ENCODE measurements at places on chromosomes 5 and 9. TPM values are rescaled to one million over a fixed set of nuclear protein-coding genes. Genes with fewer than 3 reads are reported as not detected.

Gene CCL21
- total RNA-seq = not detected

DNA sequence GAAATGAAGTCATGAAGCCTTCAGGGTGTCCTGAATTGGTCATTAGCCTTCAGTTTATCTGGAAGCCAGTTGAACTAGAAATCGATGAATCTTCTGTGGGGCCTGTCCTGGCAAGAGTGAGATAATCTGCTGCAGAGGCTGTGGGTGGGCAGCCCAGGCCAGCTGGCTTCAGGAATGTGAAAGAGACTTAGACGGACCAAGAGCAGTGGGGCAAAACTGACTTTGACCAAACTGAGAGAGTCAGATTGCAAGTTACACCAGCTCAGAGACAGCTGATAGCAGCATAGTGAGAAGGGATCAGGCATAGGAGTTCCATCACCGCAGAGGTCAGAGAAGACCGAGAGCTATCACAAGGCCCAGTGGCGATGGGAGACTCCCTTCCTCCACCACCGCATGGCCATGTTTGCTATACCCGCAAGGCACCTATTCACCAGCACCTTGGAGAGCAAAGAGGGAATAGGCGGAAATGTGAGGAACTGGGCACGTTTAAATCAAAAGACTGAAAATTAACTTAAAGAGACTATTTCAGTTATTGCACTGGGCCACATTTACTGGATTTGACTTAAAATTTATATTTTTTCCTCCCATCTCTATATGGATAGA lies 50.0 kb upstream of the GLIS3 start:
- no peaks in the 10 kb centered on the region for H3K4me1 ChIP-seq
- no peaks in the 10 kb centered on the region for H3K36me3 ChIP-seq
- no peak overlapping the region for H3K4me3 ChIP-seq
- no peak overlapping the region for H3K27ac ChIP-seq
- no peaks in the 10 kb centered on the region for H3K27me3 ChIP-seq
- DNase-seq = no peak

- no peaks in the 10 kb centered on the region for H3K27me3 ChIP-seq
- peak; percentile 56 for DNase-seq
- no peaks in the 10 kb centered on the region for H3K36me3 ChIP-seq
- no peak overlapping the region for H3K4me3 ChIP-seq
Observed at GRCh38 chr5:106312360-106312759, 1358.4 kb downstream of the EFNA5 start.

- no peaks in the 10 kb centered on the region for H3K36me3 ChIP-seq
- H3K4me1 ChIP-seq = peaks cover 9% of the 10 kb centered on the region
- H3K27ac ChIP-seq = no peak overlapping the region
Observed at GRCh38 chr5:78793907-78794662, 145.5 kb upstream of the LHFPL2 start.

DNA sequence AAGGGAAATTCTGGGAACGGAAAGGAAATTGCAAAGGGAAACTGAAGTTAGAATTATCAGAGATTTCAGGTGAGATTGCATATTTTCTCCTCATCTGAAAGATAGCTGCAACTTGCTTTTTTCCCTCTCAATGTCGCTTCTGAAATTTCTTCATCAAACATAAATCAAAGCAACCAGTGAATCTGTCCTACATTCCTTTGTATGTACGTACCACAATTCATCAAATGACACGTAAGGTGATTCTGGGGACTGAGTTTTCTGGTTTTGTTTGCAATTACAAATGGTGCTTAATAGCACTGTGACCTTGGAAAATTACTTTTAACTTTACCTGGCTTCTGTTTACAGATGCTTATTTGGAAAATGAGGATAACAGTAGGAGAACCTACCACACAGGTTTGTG lies 21.9 kb upstream of the CNOT6 start:
- H3K27me3 ChIP-seq = no peaks in the 10 kb centered on the region
- no peak overlapping the region for H3K27ac ChIP-seq
- H3K4me3 ChIP-seq = no peak overlapping the region
- DNase-seq = no peak

DNA sequence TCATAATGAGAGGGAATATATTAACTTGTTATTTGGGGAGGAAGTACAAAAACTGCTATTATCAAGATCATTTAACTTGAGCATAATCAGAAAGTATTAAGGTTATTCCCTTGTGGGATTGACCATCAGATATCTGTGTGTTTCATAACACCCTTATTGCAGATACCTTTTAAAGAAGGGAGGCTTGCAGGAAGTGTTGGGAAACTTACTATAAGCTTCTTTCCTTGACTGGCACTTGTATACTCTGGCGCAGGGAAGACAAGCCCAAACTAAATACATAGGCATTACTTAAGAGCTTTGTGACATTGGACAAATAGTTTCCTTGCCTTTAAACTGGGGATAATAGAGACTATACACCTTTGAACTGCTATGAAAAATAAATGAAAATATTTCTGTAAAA lies 50.9 kb downstream of the PIK3R1 start:
- H3K36me3 ChIP-seq = no peaks in the 10 kb centered on the region
- H3K27ac ChIP-seq = no peak overlapping the region

- DNase-seq = peak; percentile 45
- no peak overlapping the region for H3K4me3 ChIP-seq
- H3K27ac ChIP-seq = no peak overlapping the region
- no peaks in the 10 kb centered on the region for H3K36me3 ChIP-seq
Observed at GRCh38 chr5:78961743-78962142, 23.4 kb downstream of the ARSB start.

DNA sequence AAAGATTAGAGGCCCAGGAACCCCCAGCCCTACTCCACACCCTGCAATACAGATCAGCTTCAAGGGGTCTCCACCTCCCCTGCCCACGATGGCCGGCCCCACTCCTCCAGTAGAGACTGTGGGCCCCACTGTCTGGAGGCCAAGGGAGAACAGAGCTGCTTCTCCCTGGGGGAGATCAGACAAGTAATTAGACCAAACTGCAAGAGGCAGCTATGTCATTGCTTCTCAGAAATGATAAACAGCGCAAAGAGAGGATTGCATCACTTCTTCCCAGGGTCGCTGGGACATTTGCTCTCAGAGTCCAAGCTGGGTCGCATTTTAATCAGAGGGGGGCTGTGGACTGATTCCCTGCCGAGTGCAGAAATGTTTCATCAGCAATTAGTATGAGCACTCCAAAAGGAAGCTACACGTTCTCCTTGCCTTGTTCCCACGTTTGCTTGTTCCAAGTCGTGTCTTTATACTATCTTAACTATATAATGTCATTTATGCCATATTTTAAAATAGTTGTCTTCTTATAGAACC lies 59.9 kb downstream of the ROPN1L start:
- H3K36me3 ChIP-seq = no peaks in the 10 kb centered on the region
- H3K4me1 ChIP-seq = no peaks in the 10 kb centered on the region
- no peak overlapping the region for H3K4me3 ChIP-seq
- DNase-seq = no peak

- no peak for DNase-seq
- H3K27me3 ChIP-seq = no peaks in the 10 kb centered on the region
- H3K4me1 ChIP-seq = peaks cover 8% of the 10 kb centered on the region
- no peaks in the 10 kb centered on the region for H3K36me3 ChIP-seq
- H3K4me3 ChIP-seq = no peak overlapping the region
- no peak overlapping the region for H3K27ac ChIP-seq
Observed at GRCh38 chr5:56129288-56129687, 103.8 kb downstream of the ANKRD55 start.

GRCh38 chr9:32665101-32665500 lies 29.6 kb upstream of the TAF1L start:
- no peak overlapping the region for H3K27ac ChIP-seq
- H3K36me3 ChIP-seq = no peaks in the 10 kb centered on the region
- H3K27me3 ChIP-seq = no peaks in the 10 kb centered on the region
- H3K4me1 ChIP-seq = peaks cover 6% of the 10 kb centered on the region

DNA sequence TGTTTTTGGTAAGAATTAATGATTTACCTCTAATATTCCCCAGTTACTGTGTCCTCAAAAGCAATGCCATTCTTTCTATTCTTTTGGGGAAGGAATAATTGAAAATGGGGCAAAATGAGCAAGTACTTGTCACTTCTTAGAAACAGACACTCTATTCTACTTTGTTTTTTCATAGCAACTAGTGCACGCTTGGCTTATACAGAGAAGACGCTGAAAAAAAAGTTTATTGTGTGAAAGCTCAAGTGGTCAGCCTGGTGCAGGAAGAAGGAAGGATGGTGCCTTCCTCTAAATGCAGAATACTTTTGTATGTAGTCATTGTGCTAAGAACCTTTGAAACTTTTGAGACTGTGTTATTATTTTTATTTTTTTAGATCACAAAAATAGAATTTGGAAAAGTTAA lies 29.6 kb downstream of the ANKDD1B start:
- DNase-seq = peak; percentile 31
- peak overlapping the region; percentile 2 for H3K4me3 ChIP-seq
- peak overlapping the region; percentile 83 for H3K27ac ChIP-seq
- peaks cover 14% of the 10 kb centered on the region for H3K4me1 ChIP-seq
- no peaks in the 10 kb centered on the region for H3K36me3 ChIP-seq

- H3K4me1 ChIP-seq = no peaks in the 10 kb centered on the region
- no peak overlapping the region for H3K27ac ChIP-seq
- H3K27me3 ChIP-seq = no peaks in the 10 kb centered on the region
Observed at GRCh38 chr5:118042076-118042475, 946.3 kb downstream of the DTWD2 start.

Gene ELAVL2
- total RNA-seq = 22.2 TPM

GRCh38 chr5:120007598-120007997 lies 378.2 kb downstream of the FAM170A start:
- no peaks in the 10 kb centered on the region for H3K4me1 ChIP-seq
- no peak overlapping the region for H3K27ac ChIP-seq
- DNase-seq = no peak
- H3K4me3 ChIP-seq = no peak overlapping the region

DNA sequence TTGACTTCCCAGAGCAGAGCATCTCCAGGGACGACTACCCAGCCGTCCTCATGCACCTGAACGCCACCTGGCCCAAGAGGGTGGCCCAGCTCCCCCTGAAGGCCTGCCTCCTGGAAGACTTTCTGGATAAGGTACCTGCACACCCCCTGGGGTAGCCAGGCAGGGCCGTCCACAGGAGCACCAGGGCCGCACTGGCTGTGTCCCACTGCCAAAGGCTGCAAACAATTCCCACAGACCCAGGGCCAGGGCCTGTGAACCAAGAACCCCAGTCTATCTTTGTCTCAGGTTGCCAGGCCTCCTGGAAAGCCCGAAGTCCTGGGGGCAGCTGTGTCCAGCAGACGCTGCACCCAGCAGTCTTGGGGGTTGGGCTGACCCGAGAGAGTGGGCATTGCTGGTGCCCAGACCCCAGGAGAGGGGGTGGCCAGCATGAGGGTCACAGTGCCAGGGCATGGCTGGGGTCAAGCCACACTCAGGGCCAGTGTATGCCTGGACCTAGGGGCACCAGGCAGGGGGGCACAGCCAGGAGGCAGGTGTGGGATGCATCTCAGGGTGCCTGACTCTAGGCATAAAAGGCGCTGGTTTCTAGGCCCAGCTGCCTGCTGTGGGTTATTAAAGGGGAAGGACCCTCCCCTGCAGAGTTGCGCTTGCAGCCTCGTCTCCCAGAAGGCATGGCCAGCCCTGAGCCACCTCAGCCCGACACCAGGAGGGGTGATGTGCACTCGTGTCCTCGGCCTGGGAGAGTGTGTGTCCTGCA lies 17.7 kb downstream of the SLC6A18 start:
- no peak for DNase-seq
- H3K4me3 ChIP-seq = no peak overlapping the region
- no peaks in the 10 kb centered on the region for H3K27me3 ChIP-seq
- H3K4me1 ChIP-seq = no peaks in the 10 kb centered on the region
- no peak overlapping the region for H3K27ac ChIP-seq

DNA sequence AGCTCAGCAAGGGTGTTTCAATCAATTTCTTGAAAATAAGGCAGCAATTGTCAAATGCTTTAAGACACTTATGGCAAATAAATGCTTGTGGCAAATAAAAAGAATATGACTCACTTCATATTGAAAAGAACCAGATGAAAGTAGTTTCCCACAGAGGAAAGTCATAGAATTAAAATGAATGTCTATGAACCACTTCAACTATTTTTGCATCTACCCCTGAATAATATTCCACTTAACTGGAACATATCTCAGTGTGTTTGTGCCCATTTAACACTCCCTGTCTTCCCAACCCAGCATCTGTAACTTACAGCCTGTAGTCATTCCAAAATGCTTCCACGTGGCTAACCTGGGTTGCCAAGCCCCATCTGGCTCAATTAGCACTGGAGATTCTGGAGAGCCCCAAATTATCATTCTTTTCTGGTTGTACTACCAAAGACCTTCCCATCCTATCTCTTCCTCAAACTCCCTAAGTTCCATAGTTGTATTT lies 84.7 kb downstream of the FEM1C start:
- H3K36me3 ChIP-seq = no peaks in the 10 kb centered on the region
- H3K27me3 ChIP-seq = no peaks in the 10 kb centered on the region
- H3K27ac ChIP-seq = peak overlapping the region; percentile 96
- peaks cover 38% of the 10 kb centered on the region for H3K4me1 ChIP-seq
- peak; percentile 88 for DNase-seq
- H3K4me3 ChIP-seq = peak overlapping the region; percentile 25

Gene PKN3
- total RNA-seq = 2.3 TPM

DNA sequence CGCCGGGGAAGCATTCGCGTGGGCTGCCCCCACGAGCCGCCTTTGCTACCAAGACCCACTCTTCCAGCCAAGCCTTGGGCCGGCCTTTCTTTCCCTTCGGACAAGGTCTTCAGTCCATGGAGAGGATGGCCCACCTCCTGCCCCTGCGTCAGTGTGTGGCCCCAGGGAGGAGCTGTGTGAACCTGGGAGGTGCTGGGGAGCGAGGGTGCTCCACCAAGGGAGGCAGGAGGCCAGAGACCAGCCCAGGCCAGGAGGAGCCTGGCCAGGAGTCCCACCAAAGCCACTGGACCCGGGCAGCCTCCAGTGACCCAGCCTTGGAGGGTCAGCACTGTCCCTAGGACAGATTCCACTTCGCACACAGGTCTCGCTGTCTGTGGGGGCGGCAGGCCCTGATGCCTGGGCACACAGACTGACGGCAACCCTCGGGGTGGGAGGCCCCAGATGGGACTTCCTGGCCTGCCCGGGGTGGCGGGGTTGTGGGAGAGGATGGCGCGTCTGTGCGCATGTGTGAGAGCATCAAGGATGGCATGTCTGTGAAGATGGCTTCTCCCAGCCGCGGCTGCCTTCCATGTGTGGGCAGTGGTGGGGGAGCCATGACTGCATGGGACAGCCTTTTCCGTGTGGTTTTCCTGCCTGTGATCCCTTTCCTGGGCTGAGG lies 113.3 kb upstream of the LPCAT1 start:
- peaks cover 11% of the 10 kb centered on the region for H3K4me1 ChIP-seq
- no peak for DNase-seq
- no peak overlapping the region for H3K27ac ChIP-seq
- H3K4me3 ChIP-seq = no peak overlapping the region
- no peaks in the 10 kb centered on the region for H3K36me3 ChIP-seq

- no peaks in the 10 kb centered on the region for H3K36me3 ChIP-seq
Observed at GRCh38 chr9:86246752-86247161, 12.7 kb downstream of the C9orf153 start.

Gene PLCXD3
- 0.55 TPM for total RNA-seq

Gene HINT1
- total RNA-seq = 243 TPM

GRCh38 chr9:131233995-131234394 lies 42.3 kb downstream of the FAM78A start:
- H3K27ac ChIP-seq = no peak overlapping the region
- no peak overlapping the region for H3K4me3 ChIP-seq
- no peak for DNase-seq
- H3K27me3 ChIP-seq = no peaks in the 10 kb centered on the region
- peaks cover 29% of the 10 kb centered on the region for H3K36me3 ChIP-seq

Gene IFNK
- total RNA-seq = not detected

GRCh38 chr5:111197523-111197922 lies 26.7 kb upstream of the CAMK4 start:
- no peak for DNase-seq
- no peaks in the 10 kb centered on the region for H3K36me3 ChIP-seq
- no peak overlapping the region for H3K27ac ChIP-seq
- no peaks in the 10 kb centered on the region for H3K4me1 ChIP-seq

GRCh38 chr9:108016446-108016845 lies 526.9 kb upstream of the KLF4 start:
- no peak for DNase-seq
- H3K36me3 ChIP-seq = no peaks in the 10 kb centered on the region
- no peaks in the 10 kb centered on the region for H3K27me3 ChIP-seq
- no peaks in the 10 kb centered on the region for H3K4me1 ChIP-seq

Gene C9orf43
- total RNA-seq = 0.66 TPM

All from astrocyte (in vitro differentiated cells and primary cell).